ENCODE measurements at places on chromosomes 1 and 21.

DNA sequence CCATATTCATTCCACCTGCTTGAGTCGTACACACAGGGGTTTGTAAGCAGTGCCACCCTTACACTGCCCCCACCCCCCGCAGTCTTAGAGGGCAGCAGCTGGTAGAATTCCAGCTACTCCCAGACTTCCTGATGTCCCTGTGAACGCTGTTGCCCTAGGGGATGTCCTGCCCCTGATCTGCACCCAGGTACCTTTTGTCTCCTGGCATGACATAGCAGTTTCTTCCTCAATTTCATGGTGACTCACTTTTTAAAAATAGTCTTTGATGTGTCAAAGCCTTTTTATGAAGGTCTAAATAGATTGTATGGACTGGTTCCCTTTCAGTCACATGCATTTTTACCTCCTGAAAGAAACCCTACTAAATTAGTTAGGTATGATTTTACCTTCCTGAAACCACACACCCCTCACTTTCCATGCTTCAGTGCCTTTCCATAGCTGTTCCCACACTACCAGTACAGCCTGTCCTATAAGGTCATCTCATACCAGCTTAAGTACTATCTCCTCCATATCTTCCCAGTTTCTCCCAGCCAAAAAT is 76.4 kb downstream of the ST3GAL3 start:
- DNase-seq = peak; percentile 32

GRCh38 chr1:11978301-11978700 is 1.9 kb upstream of the MFN2 start:
- DNase-seq = no peak

- no peak for DNase-seq
Measured at GRCh38 chr1:203508463-203509073, 14.6 kb downstream of the OPTC start.

- DNase-seq = no peak
Measured at GRCh38 chr21:44618909-44619308, 7.0 kb downstream of the KRTAP10-8 start.

DNA sequence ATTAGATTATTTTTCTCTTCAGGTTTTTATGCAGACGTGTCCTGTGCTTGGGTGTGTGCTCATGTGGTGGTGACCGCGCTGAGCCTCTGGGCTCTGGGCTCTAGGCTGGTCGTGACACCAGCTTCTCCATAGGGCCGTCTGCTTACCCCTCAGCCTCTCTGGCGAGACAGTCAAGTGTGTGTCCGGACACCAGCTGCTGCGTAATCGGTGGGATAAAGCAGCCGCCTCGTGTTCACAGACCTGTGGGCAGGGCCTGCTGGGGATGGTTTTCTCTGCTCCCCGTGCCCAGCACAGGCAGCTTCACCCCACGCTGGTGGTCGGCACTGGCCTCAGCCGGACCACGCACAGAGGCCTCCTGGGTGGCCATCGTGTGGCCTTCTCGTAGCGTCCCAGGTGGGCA is 33.6 kb upstream of the DIP2A start:
- no peak for DNase-seq

DNA sequence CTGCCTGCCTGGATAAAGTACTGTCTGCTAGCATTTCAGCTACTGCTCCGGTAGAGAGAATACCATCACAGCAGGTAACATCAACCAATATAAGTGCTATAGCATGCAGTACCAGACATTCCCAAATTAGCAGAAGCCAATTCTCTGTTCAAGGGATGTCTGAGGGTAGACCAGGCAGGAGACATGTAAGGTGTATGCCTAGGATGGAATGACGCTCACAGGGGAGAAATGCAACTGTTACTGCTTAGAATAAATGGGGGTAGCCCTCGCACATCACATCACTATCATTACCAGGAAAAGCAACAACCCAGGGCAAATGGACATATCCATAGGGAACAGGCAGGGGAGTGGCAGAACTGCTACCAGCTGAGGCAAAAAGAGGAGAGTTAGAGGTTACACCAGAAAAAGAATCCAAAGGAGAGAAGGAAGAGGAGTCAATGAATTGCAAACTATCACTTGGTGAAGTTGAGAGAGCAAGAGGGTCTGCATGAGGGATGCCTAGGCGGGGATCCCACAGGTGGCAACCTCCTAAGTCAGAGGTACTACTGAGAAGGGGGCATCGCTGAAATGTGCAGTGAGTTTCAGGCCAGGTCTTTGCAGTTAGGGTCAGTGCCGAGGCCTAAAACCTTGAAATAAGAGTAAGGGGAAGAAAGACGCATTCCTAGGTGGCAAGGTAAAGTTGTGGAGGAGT is 1.1 kb downstream of the UBE2Q1 start:
- DNase-seq = no peak

- DNase-seq = no peak
Measured at GRCh38 chr1:212437179-212437798, 4.6 kb downstream of the NENF start.

- DNase-seq = no peak
Measured at GRCh38 chr1:107467286-107467685, 326.4 kb downstream of the NTNG1 start.

DNA sequence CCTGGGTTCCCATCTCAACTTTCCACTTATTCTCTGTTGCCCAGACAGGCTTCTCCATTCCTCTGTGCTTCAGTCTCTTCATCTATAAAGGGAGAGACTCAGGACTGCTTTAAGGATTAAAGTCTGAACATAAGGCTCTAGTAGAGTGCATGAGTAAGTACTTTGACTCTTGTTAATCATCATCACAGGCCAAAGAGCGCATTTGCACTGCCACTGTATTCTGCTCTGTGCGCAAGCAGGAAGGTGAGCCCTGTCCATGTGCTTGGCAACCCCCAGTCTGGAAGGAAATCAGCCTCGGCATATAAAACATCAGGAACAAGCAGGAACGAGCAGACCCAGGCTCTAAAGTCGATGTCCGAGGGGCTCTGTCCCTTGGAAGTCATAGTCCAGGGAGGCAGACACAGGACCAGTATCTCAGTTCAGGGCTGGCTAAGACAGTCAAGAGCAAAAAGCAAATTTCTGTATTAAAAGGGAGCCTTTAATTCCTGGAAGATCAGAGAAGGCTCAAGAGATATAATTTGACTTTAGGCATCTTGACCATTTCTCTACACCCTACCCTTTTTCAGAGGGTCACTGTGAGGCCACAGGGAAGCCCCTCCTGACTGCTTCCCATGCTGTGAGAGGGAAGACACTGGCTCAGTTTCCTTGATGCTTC is 131.2 kb downstream of the TRABD2B start:
- no peak for DNase-seq

DNA sequence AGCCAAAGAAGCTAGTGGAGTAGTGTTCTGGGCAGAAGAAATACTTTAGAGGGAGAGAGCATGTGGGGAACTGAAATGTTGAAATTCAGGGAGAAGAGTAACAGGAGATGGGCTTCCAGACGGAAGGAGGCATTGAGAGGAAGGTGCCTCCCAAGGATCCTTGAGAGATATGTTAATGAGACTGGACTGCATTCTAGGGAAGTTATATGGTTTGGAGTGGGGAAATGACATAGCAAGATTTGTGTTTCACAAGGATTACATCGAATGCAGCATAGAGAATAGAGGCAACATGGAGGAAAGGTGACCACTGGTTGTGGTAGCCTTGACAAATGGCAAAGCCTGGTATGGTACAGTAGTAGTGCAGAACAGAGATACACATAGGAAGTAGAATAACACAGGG is 160.5 kb upstream of the HMCN1 start:
- no peak for DNase-seq

GRCh38 chr1:208106218-208106617 is 138.0 kb downstream of the PLXNA2 start:
- DNase-seq = no peak

- no peak for DNase-seq
Measured at GRCh38 chr21:33461538-33462250, 18.1 kb downstream of the TMEM50B start.

DNA sequence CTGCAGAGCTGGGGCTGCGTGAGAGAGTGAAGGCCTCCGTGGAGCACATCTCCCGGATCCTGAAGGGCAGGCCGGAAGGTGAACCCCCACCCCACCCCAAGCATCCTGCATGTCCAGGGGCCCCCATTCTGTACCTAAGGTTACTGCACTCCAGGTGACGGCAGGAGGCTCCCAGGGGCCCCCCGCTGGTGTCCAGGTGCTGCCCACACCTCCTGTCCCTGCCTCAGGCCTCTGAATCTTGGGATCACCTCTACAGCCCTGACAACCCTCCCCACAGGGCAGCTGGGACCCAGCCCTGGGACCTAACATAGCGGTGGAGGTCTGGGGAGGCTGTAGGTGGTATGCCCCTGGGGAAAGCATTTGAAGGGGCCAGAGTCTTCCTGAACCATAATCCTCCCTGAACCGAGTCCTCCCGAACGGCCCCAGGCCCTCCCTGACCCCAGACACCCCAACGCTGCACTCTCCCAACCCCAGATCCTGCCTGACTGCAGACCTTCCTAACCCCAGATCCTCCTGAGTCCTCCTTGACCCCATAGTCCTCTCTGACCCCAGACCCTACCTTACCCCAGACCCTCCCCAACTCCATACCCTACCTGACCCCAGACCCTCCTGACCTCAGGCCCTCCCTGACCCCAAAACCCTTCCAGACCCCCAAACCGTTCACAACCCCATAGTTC is 33.5 kb downstream of the TRIM11 start:
- DNase-seq = no peak

Measured in astrocyte of the spinal cord (primary cell).